NCI-H2081 treated with DMSO at 0.1 percent for 48 hours (cell line): ENCODE measurements at places on chromosomes 11 and 22.

DNA sequence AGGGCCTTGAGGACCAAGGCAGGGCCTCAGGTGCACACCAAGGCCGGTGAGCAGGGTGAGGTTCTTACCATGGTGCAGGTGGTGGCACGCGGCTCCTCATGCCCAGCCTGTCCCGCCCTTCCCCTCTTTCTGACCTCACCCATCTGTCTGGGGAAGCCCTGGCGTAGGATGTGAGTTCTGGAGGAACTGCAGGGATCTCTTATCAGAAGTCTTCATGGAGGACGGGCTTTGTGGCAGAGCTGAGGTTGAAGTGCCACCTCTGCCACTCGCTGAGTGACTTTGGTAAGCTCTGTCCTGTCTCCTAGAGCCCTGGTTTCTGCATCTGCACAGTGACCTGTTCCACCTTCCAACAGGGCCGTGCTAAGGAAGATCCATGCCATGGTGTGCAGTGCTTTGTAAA, 49.1 kb downstream of the LRRC32 start:
- no peak for DNase-seq

DNA sequence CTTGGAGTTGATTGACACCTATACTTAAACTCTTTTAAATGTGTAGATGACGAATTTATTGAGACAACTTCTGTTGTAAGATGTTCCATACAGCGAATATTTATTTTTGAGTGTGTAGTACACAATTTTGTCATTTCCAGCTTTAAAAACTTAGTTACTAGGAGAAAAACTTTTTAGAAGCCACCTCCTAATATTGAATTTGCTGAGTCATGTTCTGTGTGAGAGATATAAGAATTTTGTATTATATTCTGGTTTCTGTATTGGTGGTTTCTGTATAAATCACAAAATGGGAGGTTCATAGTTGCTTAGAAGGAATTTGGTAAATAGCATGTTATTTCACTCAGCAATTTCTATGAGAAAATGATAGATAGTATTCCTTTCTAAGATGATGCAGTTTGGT, 171.3 kb downstream of the WNT11 start:
- no peak for DNase-seq

GRCh38 chr11:44066732-44067141, 667 bp downstream of the ACCS start:
- no peak for DNase-seq

DNA sequence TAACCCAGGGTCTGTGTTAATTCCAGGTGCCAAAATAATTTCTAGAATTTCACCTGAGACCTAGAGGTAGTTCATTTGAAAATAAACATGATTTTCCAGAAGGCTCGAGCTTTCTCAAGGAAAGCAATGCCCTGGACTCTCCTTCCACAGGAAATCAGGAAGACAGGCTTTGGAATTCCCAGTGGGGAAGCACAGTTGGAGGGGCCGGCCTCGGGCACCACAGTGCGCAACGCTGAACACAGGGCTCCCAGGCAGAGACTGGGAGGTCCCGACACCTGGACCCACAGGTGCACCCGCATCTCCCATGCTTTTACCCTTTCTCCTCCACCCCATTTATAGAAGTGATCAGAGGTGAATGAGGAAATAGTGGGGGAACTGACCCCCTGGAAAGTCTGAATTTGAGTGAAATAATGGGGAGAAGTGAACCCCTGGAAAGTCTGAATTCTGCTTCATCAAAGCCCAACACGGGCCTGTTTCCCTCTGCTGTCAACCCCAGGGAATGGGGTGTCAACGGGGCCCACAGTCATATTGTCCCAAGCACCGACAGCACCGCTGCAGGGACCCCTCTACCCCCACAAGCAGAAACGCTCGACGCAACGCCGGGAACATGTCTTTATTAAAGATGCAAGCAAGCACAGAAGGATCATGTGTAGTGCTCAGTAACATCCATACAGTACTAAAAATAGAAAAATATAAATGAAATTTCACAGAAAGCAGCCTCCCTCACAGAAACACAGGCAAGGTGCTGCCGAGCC, 12.0 kb upstream of the EFCAB6 start:
- DNase-seq, result no peak

- no peak for DNase-seq
These were observed 127.1 kb upstream of the ANO3 start for GRCh38 chr11:26204839-26205238.

DNA sequence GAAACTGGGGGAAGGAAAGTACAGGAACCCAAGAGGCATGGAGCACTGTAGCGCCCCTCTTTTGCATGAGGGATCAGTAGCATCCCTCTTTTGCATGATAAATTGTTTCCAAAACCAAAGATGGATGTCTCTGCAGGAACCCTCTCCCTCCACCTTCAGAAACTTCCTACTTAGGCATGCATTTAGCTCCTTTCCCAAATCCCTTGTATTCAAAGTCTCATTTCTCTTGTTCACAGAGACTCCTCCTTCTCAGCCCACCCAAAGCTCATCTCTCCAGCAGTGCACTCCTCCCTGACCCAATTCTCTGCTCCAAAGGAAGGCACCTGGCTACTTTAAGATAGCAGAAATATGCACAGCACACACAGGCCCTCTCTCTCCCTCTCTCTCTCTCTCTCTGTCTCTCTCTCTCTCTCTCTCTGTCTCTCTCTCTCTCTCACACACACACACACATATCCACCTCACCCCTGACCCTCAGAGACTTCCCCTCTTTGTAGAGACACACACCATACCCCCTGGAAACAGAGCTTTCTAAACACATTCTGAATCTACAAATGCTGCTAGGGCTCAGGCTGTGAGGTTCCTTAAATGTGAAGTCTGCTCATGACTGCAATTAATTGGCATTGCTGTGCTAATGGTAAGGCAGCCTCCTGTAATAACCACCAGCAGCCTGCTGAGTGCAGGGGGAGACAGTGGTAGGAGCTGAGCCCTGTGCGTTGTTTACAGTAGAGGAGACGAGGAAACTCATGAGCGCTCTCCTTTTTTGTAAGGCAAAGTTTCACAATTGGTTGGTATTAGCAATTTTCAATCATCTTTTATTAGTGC, 519.6 kb downstream of the NTM start:
- DNase-seq, result no peak

DNA sequence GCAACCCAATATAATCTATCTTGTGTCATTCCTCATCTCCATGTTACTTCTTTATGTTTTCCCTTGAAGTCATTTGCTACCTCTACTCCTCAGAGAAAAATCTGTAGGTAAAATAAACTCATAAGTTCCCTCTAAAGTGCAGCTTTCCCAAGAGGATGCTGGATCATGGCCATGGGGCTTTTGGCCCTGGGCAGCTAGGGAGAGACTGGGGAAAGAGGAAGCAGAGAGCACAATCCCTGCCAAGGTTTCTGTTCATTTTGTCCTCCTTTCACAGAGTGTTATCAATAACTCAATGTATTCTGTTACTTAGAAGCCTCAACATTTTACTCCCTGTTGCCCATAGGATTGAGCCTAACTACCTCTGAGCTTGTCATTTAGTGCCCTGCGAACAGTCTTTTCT, 9.0 kb downstream of the RNF121 start:
- DNase-seq, result no peak

GRCh38 chr11:24793479-24793878, 296.6 kb downstream of the LUZP2 start:
- DNase-seq, result no peak
